HCT116 (cell line): ENCODE measurements at places on chromosomes 6 and 20. TPM values are rescaled to one million over a fixed set of nuclear protein-coding genes. Genes with fewer than 3 reads are reported as not detected.

The TP53TG5 gene
- total RNA-seq = 0.76 TPM

- DNase-seq = no peak
These were observed 293.5 kb downstream of the UTRN start for GRCh38 chr6:144578385-144579350.

GRCh38 chr6:14921878-14922671 is 323.8 kb upstream of the JARID2 start:
- no peak for DNase-seq

GRCh38 chr6:11613858-11614257 is 76.3 kb downstream of the TMEM170B start:
- DNase-seq = peak; percentile 8

The PTGIS gene
- 0.25 TPM for total RNA-seq

- no peak for DNase-seq
These were observed 60.5 kb upstream of the ANKEF1 start for GRCh38 chr20:9974324-9974723.

- DNase-seq = no peak
These were observed 9.7 kb downstream of the FUCA2 start for GRCh38 chr6:143501851-143502250.

The DCDC2 gene
- total RNA-seq = 0.17 TPM

The TCP11 gene
- total RNA-seq = not detected

The GNAS gene
- total RNA-seq = 699 TPM

- no peak for DNase-seq
These were observed 104.1 kb upstream of the SCAF8 start for GRCh38 chr6:154629127-154629526.

GRCh38 chr6:33894438-33894837 is 90.6 kb upstream of the MLN start:
- DNase-seq = no peak

- peak; percentile 73 for DNase-seq
These were observed 20.7 kb downstream of the GTPBP2 start for GRCh38 chr6:43608310-43608763.

The ADGB gene
- not detected for total RNA-seq

DNA sequence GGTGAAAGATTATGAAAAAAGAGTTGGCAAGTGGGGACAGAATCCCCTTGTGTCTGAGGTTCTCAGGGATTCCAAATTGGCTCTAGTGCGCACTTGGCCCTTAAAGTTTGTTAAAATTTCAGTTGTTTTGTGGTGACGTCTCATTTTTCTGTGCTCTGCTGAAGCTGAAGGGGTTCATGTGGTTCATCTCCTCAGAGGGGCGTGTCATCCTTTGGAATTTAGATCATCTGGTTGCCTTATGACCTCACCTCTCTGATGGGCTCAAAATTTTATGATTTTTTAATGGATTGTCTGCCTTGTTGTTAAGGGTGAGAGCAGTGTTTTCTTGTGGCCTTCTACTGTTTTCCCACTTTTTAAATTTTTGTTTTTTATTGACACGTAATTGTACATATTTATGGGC is 20.3 kb downstream of the CYB5R4 start:
- DNase-seq = no peak
